ENCODE measurements at places on chromosomes 11 and 22. TPM values are rescaled to one million over a fixed set of nuclear protein-coding genes. Genes with fewer than 3 reads are reported as not detected.

DNA sequence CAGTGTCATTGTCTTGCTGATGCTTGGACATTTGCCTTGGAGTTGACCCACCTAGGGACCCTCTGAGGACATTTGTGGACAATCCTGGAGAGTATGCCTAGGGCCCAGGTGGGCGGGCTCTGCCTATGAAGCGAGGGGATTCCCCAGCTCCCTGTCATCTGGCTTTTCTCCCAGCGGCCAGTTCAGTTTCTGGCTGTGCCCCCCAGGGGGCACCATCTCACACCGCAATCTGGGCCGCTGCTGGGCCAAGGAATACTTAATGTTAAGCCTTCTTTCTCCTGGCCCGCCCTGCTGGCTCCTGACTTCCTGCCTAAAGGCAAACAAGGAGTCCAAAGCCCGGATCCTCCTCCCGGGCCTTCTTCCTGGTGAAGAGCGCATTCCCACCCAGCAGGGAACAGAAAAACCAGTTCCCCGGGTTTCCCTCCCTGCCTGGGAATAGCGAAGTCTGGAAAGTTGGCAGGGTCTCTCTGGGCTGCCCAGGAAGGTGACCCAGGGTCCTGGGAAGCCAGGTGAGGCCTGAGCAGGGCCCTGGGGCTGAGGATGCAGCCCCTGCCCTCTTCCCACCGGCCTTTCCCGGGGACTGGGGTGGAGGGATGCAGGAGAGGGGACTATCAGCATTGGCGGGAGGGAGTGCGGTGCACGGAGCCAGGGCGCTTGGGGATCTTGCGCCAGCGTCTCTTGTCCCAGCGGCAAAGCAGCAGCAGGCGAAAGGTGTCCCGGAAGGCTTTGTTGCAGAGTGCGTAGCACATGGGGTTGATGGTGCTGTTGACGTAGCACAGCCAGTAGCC is 11.9 kb downstream of the CHRM1 start:
- DNase-seq, result no peak

DNA sequence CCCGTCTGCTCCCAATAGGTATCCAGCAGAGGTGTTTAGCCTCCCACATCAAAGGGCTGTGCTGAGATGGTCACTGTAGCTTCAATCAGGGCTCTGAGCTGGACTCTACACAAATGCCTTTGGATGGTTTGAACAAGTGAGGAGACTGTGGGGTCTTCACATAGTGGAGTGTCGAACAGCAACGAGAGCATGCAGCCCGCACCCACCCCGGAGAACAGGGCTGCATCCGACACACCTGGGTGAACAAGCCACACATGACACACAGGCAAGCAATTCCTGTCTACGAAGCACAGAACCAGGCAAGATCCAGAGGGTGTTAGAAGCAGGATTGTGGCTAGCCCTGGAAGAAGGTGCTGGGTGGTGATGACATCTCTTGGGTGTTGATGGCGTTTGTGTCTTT is 58.0 kb upstream of the FGF3 start:
- DNase-seq, result no peak

DNA sequence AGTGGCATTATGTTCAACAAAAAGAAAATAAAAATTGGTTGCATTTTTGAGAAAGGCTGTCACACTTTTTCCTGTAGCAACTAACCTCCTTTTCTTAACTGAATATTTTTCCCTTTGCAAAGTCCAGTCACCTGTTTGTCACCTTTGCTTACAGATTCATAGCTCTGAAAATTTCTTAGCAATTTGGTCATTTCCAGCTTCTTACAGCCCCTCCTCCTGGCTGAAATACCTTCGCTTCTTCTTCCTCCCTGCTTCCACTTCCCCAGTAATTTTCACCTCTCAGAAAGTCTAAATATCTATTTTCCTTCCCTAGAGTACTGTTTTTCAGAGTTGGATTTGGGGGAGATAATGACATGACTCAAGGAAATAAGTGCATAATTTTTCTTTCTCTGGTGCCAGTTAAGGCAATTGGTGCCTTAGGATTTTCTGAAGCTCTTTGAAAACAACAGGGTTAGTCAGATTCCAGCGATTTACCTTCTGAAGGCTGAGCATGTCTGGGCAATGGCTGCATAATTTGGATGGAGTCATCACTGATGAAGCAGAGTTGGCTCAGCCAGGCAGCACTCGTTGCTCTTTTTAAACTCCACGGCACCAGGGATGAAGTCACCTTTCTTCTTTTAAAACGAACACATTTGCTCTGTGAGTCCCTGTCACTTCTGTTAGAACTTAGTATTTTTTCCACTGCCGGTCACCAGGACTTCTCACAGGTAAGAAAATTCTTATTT is 62.1 kb upstream of the AMOTL1 start:
- no peak for DNase-seq

SLC22A9 gene
- not detected for total RNA-seq

NLRX1 gene
- 26.6 TPM for total RNA-seq

DNA sequence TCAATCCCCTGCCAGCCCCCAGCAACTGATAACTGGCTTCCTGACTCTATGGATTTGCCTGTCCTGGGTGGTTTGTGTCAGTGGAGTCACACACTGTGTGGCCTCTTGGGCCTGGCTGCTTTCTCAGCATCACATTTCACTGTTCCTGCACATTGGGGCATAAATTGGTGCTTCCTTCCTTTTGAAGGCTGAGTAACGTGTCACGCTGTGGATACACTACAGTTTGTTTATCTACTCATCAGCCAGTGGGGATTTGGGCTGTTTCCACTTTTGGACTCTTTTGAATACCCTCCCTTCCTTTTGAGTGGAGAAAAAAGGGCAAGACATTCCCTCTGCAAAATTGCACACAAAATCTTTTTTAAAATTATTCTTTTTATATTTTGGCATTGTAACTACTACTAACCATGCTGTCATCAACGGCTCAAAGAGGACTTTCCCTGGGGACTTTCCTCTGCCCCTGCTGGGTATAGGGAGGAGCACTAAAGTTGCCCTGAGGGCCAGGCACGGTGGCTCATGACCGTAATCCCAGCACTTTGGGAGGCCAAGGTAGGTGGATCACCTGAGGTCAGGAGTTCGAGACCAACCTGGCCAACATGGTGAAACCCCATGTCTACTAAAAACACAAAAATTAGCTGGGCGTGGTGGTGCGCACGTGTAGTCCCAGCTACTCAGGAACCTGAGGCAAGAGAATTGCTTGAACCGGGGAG is 7.8 kb upstream of the CELSR1 start:
- no peak for DNase-seq

SLC16A8 gene
- total RNA-seq, result 0.33 TPM

- DNase-seq, result no peak
These were observed 864 bp upstream of the EHBP1L1 start for GRCh38 chr11:65574811-65575567.

DNA sequence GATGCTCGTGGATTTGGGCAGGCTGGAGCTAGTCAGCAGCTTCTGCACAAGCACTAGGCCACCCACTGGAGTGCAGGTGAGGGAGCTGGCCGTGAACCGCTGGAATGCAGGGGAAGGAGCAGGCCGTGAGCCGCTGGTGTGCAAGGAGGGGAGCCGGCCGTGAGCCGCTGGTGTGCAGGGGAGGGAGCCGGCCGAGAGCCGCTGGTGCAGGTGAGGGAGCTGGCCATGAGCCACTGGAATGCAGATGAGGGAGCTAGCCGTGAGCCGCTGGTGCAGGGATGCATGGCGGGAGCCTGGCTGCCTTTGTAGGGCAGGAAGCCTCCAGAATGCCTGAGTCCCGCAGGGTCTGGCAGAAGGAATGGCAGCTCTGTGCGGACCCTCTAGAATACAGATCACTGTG is 4220.0 kb upstream of the OR11H1 start:
- peak; percentile 92 for DNase-seq

Data from esophagus muscularis mucosa (tissue), 4 donors.